ENCODE measurements at places on chromosomes 2 and 18. TPM values are rescaled to one million over a fixed set of nuclear protein-coding genes. Genes with fewer than 3 reads are reported as not detected.

Gene SDC1
- polyA plus RNA-seq = 17.5 TPM

Gene CRYGC
- not detected for polyA plus RNA-seq

Gene WDR54
- 95.5 TPM for polyA plus RNA-seq

Gene CNTNAP5
- polyA plus RNA-seq = 0.90 TPM

Gene IL1A
- polyA plus RNA-seq = not detected

Gene FHOD3
- polyA plus RNA-seq = 15.2 TPM

Gene TPRKB
- 31.6 TPM for polyA plus RNA-seq

Gene FAP
- 0.32 TPM for polyA plus RNA-seq

Gene IL36B
- polyA plus RNA-seq = not detected

Gene CIB4
- not detected for polyA plus RNA-seq

Gene HRH4
- not detected for polyA plus RNA-seq

Gene DLX2
- 0.17 TPM for polyA plus RNA-seq

Gene DCAF17
- polyA plus RNA-seq = 3.5 TPM

Gene SERPINB10
- not detected for polyA plus RNA-seq

Gene TMEM200C
- 4.3 TPM for polyA plus RNA-seq

Gene COL3A1
- 13.5 TPM for polyA plus RNA-seq

Gene TXNL4A
- polyA plus RNA-seq = 150 TPM

Gene ITGA6
- polyA plus RNA-seq = 7.3 TPM

Gene NYAP2
- 0.20 TPM for polyA plus RNA-seq

Gene CAB39
- 22.9 TPM for polyA plus RNA-seq
